ENCODE measurements at places on chromosomes 1 and 21. TPM values are rescaled to one million over a fixed set of nuclear protein-coding genes. Genes with fewer than 3 reads are reported as not detected.

The PRAMEF17 gene
- not detected for total RNA-seq

The ANKRD65 gene
- total RNA-seq: not detected

DNA sequence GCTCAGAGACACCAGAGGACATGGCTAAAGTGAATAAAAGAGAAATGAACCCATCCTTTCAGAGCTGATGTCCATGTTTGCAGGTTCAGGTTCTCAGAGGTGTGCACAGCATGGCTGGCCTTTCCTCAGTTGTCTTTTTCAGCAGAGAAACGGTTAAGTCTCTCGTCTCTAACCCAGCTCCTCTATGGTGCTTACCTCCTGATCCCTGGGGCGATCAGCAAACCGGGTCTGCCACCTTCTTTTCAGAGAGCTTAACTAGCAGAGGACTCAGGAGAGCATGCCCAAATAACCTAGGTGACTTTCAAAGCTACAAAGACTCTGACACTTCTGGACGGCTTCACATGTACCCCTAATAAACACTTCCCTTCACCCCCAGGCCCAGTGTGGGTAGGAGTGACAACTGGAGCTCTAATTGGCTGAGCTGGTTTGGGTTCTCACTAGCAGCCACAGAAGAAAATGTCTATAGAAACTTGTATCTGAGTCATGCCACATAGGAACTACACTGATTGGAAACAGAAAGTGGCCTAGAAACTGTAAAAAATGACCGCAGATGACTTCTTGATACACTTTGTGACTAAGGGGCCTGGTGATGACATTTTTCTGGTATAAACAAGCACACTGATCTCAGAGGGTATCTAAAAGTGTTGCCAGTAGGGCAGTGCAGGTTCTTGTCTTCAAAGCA lies at the start of gene AIM2:
AIM2 (minus strand) TSS at position 329 of the 682 bp plus-strand sequence. CDS start 3,267 bp downstream, outside the sequence.
- peak; percentile 91 for DNase-seq

DNA sequence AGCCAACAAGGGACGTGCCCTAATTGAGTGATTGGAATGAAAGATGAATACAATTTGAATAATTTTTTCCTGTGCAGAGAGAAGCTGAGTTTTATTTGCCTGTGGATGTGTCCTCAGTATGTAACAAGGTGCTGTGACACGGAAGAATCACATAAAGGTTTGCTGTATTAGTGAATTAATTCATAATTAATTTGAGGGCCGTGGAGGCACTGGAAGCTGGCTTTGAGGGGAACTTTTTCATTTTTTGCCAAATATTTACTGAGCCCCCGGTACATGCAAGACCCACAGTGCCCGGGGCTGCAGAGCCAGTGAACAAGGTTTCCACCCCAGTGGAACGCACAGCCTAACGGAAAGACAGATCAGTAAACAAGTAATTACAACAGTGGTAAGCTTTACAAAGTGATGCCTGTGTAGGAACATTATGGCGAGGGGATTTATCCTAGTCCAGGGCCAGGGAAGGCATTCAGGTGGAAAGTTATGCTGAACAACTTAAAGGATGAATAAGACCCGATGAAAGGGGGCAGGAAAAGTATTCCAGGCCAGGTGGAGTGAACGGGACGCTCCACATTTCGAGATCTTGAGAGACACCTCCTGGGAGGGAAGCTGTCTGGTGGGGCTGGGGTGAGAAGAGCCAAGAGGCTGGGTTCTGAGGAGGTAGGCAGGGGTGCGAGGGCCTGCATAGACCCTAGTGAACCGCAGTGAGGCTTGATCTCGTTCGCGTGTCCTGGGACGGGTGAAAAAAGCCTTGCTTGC lies 773 bp upstream of the RCC2 start:
- DNase-seq: no peak

DNA sequence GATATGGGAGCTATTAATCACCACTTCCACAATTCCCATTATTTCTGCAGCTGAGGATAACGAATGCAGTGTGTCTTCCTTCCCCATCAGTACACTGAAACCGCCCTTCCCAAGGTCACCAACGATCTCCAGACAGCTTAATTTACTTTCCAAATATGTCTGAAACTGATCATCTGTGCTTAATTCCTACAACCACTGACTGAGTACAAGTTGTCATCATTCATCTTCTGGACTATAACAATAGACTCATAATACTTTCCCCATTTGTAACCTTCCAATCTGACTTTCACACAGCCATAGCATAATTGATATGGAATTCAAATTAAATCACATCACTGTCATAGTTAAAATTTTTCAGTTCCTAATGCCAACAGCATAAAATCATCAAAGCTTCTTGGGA lies 17.4 kb downstream of the DNM3 start:
- DNase-seq: no peak

DNA sequence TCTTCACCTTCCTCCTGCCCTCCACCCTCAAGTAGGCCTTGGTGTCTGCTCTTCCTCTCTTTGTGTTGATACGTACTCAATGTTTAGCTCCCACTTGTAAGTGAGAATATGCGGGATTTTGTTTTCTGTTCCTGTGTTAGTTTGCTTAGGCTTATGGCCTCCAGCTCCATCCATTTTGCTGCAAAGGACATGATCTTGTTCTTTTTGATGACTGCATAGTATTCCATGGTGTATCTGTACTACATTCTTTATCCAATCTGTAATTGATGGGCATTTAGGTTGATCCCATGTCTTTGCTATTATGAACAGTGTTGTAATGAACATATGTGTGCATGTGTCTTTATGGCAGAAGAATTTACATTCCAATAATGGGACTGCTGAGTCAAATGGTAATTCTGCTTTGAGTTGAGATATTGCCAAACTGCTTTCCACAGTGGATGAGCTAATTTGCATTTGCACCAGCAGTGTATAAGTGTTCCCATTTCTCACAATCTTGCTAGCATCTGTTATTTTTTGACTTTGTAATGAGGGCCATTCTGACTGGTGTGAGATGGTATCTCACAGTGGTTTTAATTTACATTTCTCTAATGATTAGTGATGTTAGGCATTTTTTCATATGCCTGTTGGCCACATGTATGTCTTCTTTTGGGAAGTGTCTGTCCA lies 272.7 kb downstream of the SDCCAG8 start:
- no peak for DNase-seq

- peak; percentile 13 for DNase-seq
These were observed 49.4 kb downstream of the TBCE start for GRCh38 chr1:235416662-235417049.
